ENCODE measurements at places on chromosomes 12 and 14.

DNA sequence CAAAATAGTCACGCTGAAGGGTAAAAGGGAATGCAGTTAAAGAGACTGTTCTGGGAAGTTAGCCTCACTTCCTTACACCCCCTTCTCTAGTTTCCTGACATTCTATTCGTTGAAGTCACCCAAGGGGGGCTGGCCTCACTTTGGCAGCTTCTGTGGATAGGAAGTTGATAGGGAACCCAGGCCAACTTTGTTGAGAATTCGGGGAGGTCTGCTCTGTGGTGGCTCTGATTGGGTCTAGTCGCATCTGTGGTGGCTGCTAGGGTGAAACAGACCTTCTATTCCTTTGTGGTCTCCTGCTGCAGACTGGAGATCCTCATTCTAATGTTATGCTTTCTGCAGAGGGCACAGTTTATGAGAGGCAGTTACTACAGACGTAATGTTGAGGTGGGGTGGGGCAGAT is 28.8 kb upstream of the GZMB start:
- DNase-seq, result no peak

GRCh38 chr14:23115039-23115731 is 3.9 kb downstream of the CEBPE start:
- no peak for DNase-seq

GRCh38 chr14:60309867-60310552 is 61.0 kb downstream of the PPM1A start:
- no peak for DNase-seq

- no peak for DNase-seq
Measured at GRCh38 chr14:96135285-96135684, 69.4 kb upstream of the BDKRB2 start.

- no peak for DNase-seq
Measured at GRCh38 chr12:125340791-125341190, 275.6 kb downstream of the AACS start.

DNA sequence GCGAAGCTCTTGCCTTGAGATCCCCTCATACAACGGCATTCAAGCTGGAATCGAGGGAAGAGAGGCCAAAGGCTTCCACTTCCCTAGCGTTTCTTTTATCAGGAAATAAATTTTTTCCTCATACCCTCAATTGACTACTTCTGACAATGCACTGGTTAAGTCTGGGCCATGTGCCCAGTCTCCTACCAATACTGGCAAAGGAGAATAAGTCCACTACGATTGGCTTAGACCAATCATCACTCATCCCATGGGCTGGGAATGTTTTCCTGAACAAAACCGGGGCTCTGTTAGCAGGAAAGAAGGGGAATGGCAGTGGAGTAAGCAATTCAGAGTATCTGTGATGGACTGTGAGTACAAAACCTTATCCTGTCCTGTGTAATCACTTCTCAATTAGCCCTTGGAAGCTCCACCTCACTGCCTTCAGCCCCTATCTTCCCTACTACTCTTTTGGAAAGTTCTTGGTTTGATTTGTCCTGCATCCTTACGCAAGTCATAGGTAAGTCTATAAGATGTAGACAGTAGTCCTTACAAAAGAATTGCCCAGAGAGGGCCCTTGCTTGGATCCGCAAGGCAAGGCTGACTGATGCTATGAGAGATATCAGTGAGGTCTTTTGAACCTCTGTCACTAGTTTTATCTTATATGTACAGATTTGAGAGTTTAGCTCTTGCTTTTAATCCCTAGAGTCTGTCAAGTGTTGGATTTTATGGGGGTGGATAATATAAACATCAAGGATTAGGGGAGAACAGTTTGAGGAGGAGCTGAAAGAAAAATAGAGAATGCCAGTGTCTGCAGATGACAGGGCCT is 36.3 kb upstream of the CDK17 start:
- DNase-seq, result no peak

- no peak for DNase-seq
Measured at GRCh38 chr12:43208627-43209026, 343.4 kb downstream of the ADAMTS20 start.

DNA sequence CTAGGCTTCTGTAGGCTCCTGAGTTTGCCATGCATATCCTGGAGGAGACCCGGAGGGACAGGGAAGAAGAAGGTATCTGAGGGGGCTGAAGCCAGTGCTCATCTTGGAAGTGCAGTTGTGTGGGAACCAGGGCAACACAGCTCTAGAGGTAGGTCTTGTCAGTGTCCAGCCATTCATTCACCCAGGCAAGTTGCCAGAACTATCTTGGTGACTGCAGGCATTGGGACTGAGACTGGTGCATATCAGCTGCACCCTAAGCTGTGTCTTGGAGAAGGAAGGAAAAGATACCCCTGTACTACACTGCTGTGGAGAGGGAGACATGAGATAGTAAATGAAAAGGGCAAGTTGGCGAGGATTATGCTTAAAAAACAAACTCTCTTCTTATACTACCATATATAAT is 4.9 kb upstream of the WIF1 start:
- DNase-seq, result no peak

DNA sequence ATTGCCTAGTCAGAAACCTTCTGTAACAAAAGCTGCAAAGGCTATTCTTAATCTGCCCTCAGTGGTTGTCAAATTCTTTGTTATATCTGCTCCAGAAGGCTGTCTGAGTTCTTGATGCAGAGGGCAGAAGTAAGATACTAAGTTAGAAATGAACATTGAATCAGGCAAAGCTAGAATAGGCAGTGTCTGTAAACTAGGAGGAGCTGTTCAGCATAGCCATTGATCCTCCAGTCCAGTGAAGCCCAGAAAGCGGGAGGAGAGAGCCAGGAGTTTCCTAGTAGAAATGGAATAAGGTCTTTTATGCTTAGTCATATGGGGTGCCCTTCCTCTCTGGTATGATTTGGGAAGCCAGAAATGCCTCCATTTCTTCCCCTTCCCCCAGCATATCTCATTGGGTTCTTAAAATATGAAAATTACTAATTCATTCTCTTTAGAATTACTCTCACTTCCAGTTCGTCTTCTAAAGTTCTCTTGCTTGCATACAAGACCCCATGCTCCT is 76.2 kb downstream of the APAF1 start:
- no peak for DNase-seq

DNA sequence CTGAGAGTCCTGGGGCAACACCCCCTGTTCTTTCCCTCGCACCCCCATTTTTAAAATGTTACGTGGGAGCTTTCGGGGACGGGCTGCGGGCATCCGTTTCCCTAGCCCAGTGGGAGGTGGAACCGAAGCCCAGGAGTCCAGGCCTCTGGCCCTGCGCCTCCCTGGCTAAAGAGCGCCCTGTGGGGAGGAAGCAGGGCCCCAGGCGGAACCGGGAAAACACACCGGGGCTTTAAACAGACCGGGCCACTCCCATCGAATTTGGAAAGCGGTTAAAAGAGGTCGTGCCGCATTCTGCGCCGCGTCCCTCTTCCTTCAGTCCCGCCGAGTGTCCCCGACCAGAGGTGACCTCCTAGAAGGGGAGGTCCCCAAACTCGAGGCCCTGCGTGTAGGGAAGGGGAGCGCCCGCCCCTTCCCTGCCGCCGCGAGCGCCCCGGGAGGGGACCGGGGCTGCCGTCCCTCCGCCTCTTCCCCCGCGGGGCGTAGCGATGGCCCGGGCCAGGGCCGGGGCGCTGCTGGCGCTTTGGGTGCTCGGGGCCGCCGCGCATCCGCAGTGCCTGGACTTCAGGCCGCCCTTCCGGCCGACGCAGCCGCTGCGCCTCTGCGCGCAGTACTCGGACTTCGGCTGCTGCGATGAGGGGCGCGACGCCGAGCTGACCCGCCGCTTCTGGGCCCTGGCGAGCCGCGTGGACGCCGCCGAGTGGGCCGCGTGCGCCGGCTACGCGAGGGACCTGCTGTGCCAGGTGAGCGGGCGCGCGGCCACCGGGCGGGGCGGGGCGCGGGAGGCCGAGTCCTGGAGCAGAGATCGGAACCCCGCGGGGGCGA is at the start of gene HHIPL1:
Gene HHIPL1 (plus strand): TSS at position 407 of the 822 bp plus-strand sequence. CDS start 79 bp downstream, at position 486.
- DNase-seq, result no peak

DNA sequence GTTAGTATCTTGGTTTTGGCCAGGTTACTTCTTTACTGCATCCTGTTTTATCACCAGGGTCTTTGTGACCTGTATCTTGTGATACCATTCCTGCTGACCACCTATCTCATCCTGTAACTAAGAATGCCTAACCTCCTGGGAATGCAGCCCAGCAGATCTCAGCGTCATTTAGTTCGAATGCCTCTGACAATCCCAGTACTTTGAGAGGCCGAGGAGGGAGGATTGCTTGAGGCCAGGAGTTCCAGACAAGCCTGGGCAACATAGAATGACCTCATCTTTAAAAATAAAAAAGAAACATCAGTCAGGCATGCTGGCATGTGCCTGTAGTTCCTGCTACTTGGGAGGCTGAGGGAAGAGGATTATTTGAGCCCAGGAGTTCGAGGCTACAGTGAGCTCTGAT is 206.5 kb downstream of the SUDS3 start:
- no peak for DNase-seq

GRCh38 chr12:24487606-24488005 is 461.3 kb downstream of the BCAT1 start:
- no peak for DNase-seq

GRCh38 chr12:85985996-85986395 is 111.9 kb downstream of the NTS start:
- DNase-seq, result no peak

DNA sequence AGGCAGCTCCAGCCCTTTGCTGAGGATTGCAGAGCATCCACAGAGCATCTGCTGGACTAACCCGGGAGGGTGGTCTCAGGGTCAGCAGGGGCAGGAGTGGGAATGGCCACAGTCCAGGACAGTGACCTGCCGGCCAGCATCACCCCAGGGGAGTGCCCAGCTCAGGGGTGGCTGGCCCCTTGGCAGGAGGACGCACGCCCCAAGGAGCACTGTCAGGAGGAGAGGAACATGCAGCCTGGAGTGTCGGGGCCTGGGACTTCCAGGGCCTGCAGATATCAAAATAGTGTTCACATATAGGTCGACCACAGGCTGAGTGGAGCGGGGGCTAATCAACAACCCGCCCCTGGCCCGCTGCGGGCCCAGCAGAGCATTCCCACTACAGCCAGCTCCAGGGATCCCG is 33.2 kb upstream of the TEX22 start:
- no peak for DNase-seq

DNA sequence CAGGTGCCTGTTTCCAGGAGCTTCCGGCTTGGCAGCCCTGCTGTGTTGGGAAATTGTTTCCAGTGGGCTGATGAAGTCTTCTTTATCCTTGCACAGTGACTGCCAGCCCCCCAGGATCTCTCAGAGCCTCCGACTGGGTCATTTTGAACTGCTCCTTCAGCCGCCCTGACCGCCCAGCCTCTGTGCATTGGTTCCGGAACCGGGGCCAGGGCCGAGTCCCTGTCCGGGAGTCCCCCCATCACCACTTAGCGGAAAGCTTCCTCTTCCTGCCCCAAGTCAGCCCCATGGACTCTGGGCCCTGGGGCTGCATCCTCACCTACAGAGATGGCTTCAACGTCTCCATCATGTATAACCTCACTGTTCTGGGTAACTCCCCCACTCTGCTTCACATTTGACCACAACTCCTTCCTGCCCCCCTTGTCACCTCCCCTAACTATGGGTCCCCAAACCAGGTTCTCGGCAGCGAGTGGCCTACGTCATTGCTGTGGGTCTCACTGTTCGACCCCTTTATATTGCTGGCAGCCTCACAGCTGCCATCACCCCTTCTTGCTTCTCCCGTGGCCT is 2.3 kb downstream of the LAG3 start:
- no peak for DNase-seq

Measured in activated T-helper 1 cell treated with Interleukin-2 at 50 U/mL for 16 hours (primary cell).